ENCODE measurements at places on chromosomes 13 and 19.

DNA sequence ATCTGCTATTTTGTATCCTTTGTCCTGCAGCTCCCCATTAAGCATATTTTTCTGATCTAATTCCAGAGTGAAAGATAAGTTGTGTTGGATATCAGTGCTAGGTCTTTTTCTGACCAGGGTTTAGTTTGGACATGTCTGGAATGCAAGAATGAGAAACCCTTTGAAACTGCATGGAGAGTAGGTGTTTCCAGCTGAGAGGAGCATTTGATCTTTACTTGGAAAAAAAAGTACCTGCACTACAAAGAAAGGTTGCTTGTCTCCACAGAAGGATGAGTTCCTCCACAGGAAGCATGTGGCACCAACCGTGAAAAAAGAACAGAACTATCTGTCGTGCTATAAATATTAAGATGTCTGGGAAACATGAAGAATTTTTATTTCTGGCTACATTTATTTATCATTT lies 36.6 kb upstream of the MED4 start:
- no peak for DNase-seq

DNA sequence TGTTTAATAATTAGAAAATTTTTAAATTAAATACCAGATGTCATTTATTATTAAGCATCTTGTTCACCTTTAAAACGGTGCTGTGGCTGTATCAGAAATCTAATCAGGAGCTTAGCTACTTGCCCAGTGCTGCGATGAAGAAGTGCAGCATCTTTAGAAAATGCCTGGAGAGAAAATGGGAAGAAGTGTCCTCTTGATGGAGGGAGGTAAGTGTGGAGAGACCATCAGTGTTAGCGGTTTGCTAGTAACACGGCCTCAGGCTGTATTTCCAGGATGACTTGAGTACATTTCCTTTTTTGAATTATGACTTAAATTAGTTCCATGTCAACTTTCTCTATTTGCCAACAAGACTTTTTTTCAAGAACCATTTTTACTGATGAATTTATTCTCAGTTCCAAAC lies 74.1 kb downstream of the SHISA2 start:
- DNase-seq, result no peak

DNA sequence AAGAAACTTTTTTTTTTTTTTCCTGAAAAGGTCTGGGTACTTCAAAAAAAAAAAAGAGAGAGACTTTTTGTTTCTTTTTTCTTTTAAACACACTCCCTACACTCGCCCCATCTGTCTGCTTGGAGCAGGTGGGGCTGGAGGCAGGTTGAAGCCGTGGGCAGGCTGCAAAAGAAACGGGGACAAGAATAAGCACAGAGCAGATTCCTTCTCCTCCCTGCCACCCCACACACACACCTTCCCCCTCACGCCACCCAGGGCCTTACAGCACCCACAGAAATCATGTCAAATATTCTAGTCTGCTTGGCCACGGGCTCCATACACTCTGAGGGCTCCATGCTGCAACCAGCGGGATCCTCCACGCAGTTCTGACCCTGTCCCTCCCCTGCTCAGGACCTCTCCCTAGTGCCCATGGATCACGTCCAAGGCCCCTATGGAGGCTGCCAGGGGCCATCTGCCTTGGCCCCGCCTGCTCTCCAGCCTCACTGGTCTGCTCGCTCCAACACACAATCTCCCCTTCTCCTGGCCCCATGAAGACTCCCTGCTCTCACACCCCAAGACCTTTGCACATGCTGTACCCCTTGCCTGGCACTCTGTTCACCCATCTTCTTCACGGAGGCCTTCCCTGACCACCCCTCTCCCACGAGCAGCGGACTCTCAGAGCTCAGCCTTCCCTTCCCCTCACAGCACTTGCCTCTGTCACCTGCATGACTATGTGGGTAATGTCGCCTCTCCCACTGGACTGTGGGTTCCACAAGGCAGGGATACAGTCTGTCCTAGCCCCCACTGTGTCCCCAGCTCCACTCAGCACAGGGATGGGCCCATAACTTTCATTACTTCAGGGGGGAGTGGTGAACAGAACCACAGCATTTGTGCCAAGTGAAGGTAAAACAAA lies 11.4 kb downstream of the AKT2 start:
- DNase-seq, result no peak

- DNase-seq, result no peak
Observed at GRCh38 chr13:32140109-32140508, 108.5 kb downstream of the FRY start.

DNA sequence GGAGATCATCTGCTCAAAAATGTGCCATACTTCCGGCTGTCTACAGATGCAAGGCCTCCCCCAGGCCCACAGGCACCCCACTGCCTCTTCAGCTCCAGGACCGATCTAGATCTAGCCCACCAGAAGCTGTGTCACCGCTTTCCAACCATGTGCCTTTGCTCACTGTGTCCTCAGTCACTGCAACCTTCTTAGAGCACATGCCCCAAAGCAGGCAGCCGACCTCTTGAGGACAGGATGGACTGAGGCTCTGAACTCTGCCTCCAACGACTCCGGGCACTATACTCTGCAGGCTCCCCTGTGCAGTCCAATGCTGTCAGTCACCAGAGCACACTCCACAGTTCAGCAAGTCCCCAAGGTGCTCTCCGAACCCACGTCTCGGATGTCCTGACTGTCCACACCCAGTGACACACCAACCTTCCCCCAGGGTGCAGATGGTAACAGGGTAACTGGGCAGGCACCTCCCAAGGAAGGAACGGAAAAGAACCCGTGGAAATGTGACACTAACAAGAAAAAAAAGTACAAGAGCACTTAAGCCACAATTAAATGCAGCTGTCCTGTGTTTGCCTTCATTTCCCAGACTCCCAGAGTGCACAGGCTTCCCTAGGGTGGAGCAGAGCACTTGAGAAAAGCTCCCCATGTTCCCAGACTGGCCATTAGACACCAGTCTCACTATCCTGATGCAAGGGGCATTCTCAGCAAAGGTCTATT lies 4.8 kb downstream of the STK24 start:
- DNase-seq, result no peak

DNA sequence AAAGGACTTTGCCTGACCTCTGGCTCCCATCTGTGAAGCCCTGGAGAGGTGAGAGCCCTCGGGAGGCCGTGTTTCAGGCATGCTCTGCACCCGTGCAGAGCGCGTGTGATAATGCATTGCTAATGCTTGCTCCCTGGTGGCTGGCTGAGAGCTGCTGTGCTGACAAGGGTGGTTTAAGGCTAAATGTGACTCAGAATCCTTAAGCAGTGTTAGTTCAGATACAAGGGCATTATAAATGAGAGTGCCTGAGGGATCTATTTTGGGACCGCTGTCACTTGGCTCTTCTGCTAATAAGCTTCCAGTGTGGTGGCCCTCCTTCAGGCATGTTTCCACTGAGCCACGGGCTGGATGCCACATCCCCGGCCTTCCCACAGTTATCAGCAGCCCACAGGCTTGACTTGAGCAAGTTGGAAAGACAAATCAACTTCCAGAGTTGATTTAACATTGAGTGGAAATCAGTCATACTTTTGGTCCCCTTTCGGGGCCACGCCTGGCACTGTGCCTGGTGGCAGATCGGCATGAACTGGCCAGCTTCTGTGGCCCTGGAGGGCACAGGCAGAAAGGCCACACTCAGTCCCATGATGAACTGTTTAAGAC lies 17.0 kb downstream of the ALOX5AP start:
- DNase-seq, result no peak

DNA sequence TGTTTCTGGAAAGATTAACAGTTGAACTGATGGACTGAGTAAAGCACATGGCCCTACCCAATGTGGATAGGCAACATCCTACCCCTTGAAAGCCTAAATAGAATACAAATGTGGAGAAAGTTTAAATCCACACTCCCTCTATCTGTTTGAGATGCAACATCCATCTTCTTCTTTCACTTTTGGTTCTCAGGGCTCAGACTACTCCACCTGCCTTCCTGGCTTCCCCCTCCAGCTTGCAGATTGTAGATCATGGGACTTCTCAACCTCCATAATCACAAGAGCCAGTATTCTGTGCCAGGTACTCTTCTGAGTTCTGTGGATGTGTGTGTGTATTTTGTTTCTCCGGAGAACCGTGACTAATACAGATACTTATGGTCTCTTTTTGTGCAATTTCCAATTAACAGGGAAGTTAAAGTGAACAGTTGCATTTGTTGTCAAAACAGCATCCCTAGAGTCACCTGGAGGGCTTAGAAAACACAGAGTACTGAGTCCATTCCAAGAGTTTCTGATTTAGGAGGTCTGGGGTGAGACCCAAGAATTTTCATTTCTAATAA lies 590.3 kb upstream of the MIR17HG start:
- no peak for DNase-seq

DNA sequence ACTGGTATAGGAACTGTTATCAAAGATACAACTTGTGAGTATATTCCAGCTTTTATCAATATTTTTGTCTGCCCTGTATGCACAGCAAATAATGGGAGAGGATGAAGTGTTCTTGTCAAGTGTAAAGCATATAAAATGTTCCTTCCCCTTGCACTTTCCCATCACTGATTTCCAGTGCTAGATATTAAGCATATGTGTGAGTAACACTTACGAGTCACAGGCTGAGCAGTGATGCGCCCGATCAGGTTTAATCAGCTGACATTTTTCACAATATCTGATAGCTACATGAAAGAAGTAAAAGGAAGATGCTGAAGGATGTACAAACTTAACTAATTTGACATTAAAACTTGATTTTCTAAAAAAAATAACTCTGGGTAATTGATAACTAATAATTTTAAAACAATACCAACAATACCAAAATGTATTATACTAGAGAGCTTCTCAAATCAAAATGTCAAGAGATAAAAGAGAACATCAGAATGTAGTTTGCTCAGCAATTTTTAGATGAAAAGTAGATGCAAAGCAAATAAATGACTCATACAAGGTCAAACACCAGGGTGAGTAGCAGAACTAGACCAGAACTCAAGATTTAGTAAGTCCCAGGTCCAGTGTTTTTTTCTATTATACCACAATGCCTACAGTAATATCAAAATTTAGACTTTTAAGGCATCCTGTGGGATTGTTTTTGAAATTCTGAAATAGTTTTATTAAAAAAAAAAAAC lies 56.4 kb downstream of the ZDHHC20 start:
- no peak for DNase-seq

GRCh38 chr19:53908106-53908934 lies 758 bp upstream of the CACNG7 start:
- DNase-seq, result no peak

DNA sequence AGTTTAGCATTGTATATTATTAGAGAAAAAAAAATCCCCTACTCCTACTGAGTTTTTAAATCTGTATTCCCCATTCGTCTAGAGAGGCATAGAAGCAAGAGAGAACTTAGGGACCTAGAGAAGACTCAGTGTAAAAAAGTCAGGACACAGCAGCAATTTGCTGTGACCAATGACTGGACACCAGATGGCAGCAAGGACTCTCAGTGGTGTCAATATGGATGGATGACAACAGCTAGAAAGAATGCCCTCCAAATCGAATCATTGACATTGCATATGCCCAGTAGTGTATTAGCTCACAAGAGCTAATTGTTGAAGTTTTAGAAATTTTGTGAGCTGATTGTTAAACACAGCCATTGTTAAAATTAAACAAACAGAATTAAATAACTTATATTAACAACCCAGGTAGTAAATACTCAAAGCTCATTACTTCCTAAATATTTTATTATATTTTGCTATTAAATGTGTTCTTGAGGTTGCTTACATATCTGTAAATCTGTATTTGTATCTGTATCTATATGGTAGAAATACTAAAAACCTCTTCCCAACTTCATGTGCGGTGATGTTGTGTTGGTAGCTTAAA lies 43.9 kb downstream of the SIAH3 start:
- DNase-seq, result no peak

DNA sequence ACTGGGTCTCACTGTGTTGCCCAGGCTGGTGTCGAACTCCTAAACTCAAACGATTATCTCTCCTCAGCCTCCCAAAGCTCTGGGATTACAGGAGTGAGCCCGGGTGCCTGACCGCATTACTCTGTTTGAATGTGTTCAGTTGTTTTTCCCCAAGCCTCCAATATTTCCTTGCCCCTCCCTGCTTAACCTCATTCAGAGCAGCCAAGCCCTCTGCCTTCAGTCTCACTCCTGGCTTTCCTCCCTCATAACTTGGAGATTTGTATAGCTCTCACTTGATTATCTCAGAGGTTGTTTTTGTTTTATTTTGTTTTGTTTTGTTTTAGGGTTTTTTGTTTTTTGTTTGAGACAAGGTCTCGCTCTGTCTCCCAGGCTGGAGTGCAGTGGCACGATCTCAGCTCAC lies 11.4 kb downstream of the EPHX3 start:
- no peak for DNase-seq

DNA sequence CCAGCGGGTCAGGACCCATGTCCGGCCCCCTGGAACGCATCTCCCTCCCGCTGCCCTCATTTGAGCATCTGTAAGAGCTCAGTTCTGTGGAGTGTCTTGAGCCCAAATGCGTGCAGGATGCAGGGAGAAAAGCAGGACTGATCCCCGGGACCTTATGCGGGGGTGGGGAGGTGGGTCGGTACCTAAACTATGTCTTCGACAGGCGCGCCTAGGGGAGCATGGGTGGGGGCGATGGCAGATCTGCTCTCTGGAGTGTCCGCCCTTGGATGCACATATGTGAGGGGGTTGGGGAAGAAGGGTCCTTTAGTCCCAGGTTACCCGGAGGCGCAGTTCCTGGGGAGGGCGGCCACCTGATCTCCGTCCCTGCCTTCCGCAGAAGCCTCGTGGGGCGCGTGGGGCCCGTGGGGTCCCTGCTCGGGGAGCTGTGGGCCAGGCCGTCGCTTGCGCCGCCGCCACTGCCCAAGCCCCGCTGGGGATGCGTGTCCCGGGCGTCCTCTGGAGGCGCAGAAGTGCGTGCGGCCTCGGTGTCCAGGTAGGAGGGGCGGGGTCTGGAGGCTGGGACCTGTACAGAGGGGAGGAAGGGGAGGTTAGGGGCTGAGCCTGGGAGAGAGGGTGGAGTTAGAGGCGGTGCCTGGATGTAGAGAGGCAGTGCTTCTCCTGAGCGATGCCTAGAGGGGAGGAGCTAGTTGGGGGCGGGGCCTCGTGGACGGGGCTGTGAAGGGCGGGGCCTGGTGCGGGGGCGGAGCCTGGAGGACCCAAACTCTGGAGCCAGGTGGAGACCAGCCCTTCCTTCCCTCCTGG lies 2.9 kb downstream of the CILP2 start:
- no peak for DNase-seq

GRCh38 chr19:17753976-17754375 lies 2.7 kb downstream of the FCHO1 start:
- no peak for DNase-seq

DNA sequence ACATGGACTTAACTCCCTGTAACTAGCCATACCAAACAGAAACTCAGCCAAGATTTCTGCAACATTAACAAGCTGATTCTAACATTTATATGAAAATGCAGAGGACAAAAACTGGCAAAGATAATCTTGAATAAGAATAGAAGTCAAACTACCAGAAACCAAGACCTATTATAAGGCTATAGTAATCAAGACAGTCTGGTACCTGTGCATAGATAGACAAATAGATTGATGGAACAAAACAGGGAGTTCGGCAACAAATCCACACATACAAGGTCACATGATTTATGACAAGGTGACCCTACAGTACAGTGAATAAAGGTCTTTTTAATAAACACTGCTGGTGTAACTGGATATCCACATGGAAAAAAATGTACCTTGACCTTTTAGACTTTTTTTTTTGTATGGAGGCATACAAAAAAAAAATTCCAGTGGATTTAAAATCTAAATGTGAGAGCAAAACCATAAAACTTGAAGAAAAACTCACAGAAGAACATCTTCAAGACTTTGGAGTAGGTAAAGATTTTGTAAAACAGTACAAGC lies 2.9 kb upstream of the RFC3 start:
- DNase-seq, result no peak
